ENCODE measurements at places on chromosomes 4 and X.

DNA sequence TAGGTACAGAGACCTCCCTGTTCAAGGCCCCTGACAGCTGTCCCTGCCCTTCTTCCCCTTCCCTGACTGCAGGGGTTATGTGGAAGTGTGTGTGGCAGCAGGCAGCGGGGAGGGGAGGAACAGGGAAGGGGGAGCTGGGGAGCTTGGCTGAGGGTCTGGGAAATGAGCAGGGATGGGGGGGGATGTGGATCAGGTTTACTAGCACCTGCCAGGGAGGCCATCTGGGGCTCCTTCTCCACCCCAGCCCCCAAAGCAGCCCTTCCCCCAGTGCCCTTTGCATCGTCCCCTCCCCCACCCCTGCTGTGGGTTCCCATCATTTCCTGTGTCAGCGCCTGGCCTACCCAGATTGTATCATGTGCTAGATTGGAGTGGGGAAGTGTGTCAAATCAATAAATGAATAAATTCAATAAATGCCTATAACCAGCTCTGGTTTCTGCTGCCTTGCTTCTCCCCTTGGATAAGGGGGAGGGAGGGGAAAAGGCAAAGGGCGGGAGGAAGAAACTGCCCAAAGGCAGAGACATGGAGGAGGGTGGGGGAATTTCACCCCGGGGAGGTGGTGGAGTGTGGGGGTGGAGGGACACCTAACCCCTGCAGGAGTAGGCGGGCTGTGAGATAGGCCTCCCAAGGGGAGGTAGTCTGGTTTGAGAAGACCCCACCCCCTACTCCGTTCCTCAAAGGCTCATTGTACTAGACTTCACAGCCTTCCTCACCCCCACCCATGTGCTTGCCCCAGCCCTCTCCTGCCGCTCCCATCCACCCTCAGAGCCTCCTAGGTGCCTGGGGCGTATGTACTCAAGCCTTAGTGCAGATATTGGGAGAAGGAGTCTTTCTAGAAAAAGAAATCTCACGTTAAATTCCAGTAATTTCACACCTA, 3.2 kb downstream of the CXorf65 start:
- DNase-seq, result no peak

DNA sequence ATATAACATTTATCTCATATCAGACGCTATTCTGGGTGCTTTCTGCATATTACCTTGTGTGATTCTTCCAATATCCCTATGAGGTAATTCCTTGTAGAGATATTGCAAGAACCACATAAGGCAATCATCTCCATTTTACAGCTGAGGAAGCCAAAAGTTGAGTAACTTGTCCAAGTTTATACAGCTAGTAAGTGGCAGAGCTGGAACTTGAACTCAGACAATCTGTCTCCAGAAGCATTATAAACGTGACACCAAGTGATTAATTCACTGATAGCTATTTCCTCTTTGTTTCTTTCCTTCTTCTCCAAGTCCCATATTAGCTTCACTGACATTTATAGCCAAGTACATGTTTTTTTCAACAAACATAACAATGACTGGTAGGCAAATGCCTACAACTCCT, 7.3 kb downstream of the EMCN start:
- DNase-seq, result no peak

DNA sequence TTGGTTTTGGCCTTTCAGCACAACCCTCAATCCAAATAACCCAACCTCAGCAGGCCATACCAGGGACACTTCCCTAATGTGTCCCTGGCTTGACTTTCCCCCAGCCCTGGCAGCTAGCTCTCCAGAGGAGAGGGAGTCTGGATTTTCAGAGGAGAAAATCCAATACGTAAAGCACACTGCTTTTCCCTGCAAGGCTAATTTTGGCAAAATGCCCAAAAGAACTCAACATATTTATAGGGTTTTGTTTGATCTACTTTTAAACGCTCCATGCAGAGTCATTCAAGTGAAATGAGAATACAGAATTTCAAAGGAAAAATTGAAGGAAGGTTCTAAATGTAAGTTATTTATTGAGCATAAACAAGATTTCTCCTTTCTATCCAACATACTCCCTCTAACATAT, 167.2 kb downstream of the SH3KBP1 start:
- no peak for DNase-seq

- peak; percentile 51 for DNase-seq
Observed at GRCh38 chr4:663438-664428, 10.3 kb downstream of the ATP5ME start.

- DNase-seq, result no peak
Observed at GRCh38 chrX:120791013-120791643, 84.5 kb downstream of the CT47B1 start.

All from GM18507 (cell line).